ENCODE measurements at places on chromosomes 1 and 21. TPM values are rescaled to one million over a fixed set of nuclear protein-coding genes. Genes with fewer than 3 reads are reported as not detected.
A peak's percentile ranks its signal among the peaks of the same experiment; 100 is the strongest.

DNA sequence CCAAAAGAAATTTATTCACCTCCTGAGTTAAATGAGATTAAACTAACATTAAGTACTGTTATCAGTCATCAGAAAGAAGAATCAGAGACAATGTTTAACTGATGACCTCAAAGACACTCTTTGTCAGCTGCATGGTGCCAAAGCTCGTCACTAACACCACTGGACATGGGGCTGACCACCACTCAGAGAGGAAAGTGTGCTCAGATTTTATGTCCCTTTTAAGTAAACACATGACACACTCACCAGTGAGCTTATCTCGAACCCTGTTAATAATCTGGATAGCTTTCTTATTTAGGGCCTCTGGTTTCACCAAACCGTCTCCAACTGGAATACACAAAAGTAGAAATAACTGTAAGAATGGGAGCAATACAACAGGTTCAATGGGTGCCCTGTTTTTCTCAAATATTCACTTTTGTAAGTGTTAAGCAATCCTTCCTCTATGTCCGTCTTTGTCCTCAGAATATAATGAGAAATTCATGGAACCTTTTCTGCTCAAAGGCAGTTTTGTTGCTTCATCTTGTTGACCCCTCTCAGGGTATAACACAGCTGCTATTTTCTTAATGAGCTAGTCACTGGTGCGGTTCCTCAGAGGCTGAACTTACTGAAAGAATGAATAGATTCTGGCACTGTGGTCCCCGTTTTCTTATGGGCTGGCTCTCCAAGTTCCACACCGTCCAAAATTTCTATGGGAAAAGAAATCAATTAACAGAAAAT, 9.5 kb upstream of the EXOSC10 start:
- no peak for DNase-seq

DNA sequence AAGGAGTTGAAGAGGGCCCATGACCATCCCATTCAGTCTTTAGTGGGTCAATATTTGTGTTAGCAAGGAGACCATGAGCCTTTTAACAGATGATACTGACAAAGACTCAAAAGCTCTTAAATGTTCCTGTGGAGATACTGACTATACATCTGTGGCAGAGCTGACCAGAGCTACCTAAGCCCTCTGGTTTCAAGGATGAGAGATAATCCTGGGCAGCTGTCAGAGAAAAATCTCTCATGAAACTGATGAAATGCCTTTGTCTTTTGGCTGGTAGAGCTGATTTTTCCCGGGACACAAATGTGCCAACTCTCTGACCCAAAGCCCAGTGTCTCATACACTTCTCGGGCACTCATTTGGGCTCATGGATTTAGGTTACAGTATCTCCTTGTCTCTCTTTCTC, 100.9 kb downstream of the XCL2 start:
- no peak for DNase-seq

DNA sequence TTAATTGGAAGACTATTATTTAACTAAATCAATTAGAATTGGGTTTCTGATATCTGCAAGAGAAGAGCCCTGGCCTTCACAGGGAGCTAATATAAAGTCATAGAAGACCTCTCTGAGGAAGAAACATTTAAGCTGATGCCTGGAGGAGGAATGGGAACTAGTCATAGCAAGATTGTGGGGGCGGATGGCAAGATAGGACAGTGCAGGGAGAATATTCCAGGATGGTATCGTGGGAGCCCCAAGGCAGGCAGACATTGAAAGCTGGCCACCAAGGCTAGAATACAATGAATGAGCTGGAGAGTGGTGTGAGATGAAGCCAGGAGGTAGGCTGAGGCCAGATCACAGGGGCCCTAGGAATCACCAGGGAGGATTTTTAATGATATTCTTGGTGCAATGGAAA, 20.8 kb upstream of the MYSM1 start:
- no peak for DNase-seq

DNA sequence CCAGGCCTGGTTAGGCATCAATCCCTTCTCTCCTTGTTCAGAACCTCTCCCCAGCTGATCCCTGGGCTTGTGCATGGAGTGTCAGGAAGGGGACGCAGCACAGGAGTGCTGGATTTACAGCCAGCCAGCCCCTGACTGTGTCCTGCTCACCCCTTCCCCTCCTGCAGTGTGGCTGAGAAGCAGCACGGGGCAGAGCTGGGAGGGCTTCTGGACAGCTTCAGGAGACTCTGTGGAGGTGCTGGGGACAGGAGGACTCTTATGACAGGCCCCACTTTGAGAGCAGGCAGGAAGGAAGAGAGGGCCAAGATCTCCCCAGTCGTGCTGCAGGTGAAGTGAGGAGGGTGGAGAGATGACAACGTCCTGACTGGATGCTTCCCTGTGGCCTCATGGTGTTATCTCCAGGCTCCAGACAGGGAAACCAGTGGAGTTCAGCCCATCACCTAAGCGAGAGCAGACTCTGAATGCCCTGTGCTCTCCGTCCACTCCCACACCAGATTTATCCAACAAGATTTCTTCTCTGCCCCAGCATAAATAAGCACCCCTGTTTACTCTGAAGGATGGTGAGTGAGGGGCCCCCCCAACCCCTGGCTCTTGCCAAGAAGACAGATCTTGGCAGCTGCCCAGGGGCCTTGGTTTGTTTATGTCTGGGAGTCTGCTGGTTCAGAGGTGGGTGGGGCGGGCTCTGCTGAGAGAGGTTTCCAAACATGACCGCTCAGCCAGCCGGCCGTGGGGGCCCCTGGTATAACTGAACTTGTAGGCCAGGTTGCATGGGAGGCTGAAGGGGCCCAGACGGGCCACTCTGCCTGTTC, 21.3 kb downstream of the TMCC2 start:
- DNase-seq = no peak

- DNase-seq = no peak
These were observed 57.8 kb upstream of the C1orf185 start for GRCh38 chr1:51044199-51044598.

DNA sequence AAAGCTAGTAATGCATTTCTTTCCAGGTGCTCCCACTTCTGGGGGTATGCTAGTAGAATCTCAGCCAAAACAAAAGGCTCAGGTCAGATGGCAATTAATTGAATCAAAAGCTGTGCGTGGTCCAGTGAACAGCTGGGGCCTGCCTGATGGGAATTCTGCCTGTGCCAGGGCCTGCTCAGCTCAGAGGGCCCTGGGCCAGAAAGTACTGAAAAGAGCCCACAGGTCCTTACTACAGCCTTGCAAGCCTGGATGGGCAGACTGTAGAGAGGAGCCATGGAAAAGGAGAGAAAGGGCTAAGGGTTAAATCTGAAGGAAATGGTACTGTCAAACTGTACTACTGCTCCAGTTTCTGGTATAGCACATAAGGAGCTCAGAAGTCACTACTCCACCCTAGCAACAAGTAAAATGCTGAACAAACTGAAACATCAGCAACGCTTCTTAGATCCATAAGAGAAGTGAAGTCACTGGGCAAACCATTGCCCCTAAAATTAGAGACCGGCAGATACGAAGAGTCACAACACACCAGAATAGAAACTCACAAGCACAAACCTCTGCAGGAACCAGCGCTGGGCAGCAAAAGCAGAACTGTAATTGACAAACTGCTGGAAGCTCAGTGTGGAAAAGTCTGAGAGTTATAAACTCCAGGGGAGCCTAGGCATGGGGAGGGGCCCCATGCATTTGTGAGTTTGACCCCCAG, 121.1 kb upstream of the SYT6 start:
- DNase-seq = no peak

DNA sequence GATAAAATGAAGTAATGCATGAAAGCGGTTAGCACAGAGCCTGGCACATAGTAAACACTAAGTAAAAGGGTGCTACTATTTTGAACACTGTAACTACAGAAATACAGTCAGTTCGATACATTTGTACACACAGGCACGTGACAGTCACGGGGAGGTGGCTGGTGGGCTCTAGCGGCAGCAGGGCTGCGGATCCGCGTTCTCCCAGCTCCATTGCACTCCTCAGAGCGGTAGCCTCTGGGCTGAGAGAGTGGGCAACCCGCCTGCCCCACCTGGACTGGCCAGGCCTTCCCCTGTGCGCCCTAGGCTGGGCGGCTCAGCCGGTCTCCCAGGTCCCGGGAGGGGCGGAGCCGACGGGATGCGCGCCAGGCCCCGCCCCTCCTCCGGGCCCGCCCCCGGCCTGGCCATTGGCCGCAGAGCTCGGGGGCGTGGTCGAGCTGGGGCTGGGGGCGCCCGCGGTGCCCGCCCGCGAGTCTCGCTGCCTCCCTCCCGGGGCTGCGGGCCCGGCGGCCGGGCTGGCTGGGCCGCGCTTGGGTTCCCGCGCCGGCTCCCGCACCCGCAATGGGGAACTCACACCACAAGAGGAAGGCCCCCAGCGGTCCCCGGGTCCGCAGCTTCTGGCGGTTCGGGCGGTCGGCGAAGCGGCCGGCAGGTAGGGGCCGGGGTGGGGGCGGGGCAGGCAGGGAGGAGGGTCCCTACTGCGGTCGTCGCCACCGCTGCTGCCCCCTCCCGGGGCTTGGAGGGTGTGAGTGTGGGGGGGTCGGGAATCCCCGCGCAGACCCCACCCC, 51.2 kb upstream of the SYNC start:
- peak; percentile 72 for DNase-seq

- no peak for DNase-seq
These were observed 188.9 kb upstream of the TMEM51 start for GRCh38 chr1:14964711-14965055.

- no peak for DNase-seq
These were observed 10.6 kb downstream of the FAF1 start for GRCh38 chr1:50949286-50949982.

The RXFP4 gene
- polyA plus RNA-seq = 1.2 TPM

The LCE6A gene
- not detected for polyA plus RNA-seq

The ST6GALNAC3 gene
- 10.8 TPM for polyA plus RNA-seq

The SHISAL2A gene
- polyA plus RNA-seq = 15.2 TPM

The CD1B gene
- polyA plus RNA-seq = not detected

The LCE3D gene
- polyA plus RNA-seq = not detected

The OR2T33 gene
- polyA plus RNA-seq = not detected

The FAM72B gene
- polyA plus RNA-seq = not detected

Data from naive B cell (primary cell).